ENCODE measurements at places on chromosomes 4 and X.

DNA sequence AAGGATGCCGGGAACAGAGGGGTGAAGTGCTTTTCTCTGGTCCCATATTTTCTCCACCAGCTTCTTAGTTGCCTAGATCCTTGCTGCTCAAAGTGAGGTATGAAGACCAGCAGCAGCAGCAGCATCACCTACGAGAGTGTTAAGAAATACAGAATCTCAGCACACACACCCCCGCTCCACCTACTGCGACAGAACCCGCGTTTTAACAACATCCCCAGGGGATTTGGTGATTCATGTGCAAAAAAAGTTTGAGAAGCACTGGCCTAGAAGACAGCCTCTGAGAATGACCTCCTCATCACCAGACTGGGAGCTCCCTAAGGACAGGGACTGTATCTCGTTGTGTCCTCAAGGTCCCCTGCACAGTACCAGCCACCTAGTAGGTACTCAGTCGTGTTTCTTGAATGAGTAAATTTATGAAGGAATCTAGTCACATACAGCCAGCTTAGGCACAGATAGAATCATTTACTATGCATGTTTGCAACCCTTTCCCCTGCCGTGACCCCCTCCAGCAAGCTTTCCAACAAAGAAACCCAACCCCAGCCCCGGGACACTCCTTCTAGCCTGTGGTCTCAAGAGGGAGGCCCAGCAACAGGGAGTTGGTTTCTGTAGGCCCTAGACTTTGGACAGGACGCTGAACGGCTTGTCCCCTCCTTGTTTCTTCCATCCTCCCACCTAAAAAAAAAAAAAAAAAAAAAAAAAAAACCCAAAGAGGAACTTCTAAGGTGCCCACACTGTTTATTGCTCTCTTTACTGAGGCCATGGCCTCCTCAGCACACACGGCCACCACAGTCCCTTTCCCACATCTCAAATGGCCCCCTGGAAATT lies 21.5 kb downstream of the RTL5 start:
- DNase-seq: no peak

DNA sequence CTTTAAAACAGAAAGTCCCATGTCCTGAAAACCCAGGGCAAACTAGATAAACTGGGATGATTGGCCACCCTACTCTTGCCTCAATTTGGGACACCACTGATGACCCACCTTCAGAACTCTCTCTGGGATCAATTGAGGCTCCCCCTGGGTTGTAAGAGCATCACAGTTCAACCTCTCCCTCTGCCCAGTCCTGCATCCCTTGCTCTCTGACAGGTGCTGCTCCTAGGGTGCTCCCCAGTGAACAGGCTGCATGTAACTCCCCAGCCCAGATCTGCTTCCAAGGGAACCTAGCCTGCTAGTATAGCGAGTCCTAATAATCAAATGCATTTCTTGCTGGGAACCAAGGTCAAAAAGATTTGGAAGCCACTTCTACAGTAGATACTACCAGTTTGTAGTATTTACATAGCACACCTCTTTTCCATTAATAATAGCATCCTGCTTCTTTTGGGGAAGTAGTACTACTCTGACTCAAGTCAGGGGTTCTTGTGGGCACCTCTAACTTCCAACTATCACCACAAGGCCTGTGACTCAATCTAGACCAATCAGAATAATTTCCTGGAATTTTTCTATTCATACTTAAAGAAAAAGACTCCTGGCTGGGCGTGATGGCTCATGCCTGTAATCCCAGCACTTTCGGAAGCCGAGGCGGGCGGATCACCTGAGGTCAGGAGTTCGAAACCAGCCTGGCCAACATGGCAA lies 42.1 kb upstream of the SPINK2 start:
- DNase-seq: no peak

GRCh38 chrX:13793897-13794296 lies 23.0 kb downstream of the GPM6B start:
- no peak for DNase-seq

DNA sequence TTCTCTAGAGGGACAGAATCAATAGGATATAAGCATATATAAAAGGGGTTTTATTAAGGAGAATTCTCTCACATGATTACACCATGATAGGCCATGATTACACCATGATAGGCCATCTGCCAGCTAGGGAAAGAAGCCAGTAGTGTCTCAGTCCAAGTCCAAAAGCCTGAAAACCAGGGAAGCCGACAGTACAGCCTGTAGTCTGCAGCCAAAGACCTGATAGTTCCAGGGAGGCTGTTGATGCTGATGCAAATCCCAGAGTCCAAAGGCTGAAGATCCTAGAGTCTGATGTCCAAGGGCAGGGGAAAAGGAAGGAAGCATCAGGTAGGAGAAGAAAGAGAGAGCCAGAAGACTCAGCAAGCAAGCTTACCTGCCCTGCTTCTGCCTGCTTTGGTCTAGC lies 411.3 kb upstream of the EMCN start:
- no peak for DNase-seq

GRCh38 chr4:27357283-27357682 lies 496.6 kb downstream of the STIM2 start:
- DNase-seq: no peak

GRCh38 chrX:148523303-148524080 lies 23.1 kb downstream of the AFF2 start:
- no peak for DNase-seq

GRCh38 chrX:819684-820083 lies 189.1 kb downstream of the SHOX start:
- DNase-seq: no peak

DNA sequence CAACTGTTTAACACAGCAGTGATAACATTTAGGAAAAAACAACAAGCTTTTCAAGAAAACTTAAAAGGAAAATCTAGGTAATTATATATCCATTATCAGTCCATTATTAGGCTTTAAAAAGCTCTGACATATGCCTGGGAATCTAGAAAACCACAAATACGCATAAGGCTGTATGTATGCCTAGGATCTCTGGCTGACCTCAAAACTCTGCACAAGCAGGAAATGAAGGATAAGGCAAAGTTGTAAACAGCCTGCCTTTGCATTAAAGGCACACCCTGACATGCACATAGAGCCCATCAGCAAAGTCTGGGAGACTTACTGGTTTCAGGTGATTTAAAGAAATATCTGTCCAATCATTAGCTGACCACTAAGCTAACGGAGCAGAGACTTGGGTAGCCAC lies 14.0 kb downstream of the TIMP1 start:
- DNase-seq: no peak

DNA sequence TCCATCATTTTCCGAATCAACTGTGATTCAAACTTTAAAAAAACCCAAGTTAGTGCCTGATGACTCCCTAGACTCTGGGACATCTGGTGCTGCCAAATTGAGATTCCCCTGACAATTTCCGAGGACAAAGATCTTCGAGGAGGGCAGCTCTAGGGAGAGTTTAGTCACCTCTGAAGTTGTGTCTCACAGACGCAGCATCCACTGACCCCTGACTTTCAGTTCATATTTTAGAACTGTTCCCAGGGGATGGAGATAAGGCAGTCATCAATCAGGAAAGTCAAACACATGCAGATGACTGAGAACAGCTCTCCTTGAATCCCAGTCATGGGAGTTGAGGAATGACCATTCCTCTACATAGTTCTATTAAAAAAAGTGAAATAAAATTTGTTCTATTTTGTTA lies 643.9 kb downstream of the TRIML1 start:
- DNase-seq: no peak

DNA sequence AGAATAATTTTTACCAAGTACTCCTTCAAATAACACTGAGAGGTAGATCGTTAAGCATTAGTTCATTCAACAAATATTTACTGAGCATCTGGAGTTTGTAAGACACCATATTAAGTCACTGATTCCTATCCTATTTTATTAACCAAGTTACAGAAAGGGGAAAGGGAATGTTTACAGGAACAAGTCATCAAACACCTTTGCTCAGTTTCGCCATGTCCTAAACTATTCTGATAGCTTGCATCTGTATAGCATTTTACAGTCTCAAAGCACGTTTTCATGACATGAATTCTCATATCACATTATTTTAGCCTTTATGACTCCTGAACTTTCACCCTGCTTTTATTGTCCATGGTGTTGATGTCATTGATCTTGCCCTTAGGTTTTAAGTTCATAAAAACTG lies 89.2 kb downstream of the AREG start:
- no peak for DNase-seq

- DNase-seq: no peak
These were observed 134.2 kb downstream of the SPOCK3 start for GRCh38 chr4:167100120-167100519.

DNA sequence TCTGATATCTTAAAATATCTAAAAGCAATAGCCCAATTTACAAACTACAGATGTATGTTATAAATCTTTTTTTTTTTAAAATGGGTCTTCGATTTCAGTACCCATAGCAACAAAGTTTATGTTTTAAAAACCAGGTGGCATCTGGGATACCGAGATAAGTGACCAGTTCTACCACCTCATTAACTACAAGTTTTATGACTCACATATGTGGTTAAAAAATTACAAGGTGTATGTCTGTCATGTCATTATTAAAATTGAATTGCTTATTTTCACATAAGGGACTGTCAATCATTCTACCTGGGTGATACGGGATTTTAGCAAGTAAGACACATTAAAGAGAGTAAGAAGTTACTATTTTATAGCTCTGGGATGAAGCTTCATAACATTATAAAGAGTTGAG lies 192.0 kb upstream of the ETNPPL start:
- DNase-seq: no peak

GRCh38 chr4:54077812-54078211 lies 13.4 kb upstream of the CHIC2 start:
- DNase-seq: no peak

DNA sequence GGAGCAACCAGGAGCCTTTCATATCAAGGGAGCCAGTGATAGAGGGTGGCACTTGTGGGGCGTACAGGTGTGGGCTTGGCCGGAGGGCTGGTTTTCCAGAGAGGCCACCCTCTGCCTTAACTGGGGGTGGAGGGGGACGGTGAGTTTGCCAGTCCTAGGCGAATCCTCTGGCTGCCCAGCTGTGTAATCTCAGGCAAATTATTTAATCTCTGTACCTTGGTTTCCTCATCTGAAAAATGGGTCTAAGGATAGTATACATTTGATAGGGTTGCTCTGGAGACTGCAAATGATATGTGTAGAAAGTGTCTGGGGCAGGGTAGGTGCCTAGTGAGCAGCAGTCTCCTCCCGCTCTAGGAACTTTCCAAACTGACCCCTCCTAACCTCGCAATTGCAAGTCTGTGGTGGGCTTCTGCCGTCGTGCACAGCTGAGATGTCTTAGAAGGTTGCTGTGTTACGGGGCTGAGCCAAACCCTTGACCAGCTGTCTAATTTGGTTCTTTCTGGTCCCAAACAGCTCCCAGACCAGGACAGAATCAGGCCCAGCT lies 3.8 kb upstream of the CXCR3 start:
- no peak for DNase-seq

GRCh38 chr4:130044788-130045531 lies 949.0 kb downstream of the C4orf33 start:
- DNase-seq: no peak

DNA sequence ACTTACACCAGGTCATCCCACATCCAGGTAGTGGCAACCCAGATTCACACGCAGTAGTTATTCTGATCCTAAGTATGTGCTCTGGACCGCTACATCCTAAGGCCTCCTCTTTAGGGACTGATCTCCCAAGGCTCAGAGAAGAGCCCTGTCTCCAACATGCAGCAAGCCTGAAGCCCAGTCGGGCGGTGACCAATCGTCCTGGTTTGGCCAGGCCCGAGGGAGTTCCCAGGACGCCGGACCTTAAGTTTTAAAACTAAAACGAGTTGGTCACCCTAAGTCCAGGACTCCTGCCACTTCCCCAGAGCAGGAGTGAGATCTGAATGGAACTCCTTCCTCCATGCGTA lies 385 bp downstream of the LYAR start:
- no peak for DNase-seq

- DNase-seq: no peak
These were observed 28.1 kb upstream of the TXK start for GRCh38 chr4:48162162-48162561.

DNA sequence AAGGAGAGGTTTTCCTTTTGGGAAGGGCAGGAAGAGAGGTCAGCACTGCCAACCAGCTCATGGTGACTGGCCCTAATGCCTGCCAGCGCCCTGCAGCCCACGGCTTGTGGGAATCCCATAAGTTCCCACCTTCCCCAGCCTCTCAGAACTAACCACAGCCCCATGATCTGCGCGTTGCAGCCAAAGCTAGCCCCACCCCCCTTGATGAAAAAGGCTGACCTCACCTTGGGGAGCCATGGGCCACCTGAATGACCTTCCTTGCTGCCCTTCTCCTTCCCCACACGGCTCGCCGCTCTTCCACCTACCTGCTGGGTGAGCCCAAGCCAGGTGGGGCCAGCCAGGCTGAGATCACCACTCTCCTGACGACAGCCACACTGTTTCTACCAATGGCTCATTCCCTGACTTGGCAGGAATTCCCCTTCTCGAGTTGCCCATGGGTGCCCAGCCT lies 3.9 kb upstream of the ELF4 start:
- no peak for DNase-seq

DNA sequence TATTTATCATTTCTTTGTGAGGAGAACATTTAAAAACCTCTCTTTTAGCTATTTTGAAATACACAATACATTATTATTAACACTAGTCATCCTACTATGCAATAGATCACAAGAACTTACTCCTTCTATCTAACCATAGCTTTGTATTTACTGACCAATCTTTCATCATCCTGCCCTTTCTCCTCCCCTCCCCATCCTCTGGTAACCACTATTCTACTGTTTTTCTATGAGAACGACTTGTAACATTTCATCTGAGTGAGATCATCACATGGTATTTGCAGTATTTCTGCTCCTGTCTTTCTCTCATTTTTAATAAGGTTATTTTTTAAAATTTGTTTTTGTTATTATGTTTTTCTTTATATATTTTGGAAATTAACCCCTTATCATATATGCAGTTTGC lies 331.8 kb downstream of the TEX13C start:
- DNase-seq: no peak

DNA sequence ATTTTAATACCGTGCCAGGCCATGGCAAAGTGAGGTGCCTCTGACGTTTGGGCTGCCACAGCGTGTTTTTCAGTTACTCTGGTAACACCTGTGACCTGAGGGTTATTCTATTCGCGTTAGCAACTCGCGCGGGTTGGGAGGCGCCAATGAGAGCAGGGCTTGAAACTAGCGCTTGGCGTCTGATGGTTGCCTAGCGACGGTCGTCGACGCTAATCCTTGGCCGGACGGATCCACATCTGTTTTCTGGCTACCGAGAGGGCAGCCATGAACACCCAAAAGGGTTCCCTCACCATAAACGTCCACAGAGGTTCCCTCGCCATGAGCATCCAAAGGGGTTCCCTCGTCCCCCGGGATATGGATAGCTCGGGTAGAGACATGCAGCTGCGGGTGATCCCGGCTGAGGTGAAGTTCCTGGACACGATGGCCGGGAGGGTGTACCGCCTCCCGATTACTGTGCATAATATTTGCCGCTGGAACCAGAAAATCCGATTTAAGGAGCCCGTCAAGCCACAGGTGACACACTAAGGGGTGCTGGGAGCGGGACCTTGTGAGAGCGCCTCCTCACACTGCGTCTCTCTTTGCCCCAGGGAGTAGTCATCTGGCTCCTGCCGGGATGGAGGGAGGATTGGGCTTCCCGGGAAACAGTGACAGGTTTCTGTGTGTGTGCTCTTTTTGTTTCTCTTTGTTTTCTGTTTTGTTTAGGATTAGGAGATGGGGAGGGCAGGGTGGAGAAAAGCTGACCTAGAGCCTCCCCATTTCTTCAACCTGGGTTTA lies at the start of gene CFAP47:
Gene CFAP47 (plus strand): TSS at position 199 of the 774 bp plus-strand sequence. CDS start 66 bp downstream, at position 265.
- DNase-seq: no peak

Measured in T follicular helper cell (primary cell).